NCI-H510A (cell line): ENCODE measurements at places on chromosomes 6 and 20.

- no peak for DNase-seq
Measured at GRCh38 chr6:119541132-119541905, 191.8 kb upstream of the MAN1A1 start.

GRCh38 chr6:115838763-115839401 lies 221.8 kb downstream of the FRK start:
- no peak for DNase-seq

- DNase-seq: no peak
Measured at GRCh38 chr6:160093061-160093460, 28.6 kb upstream of the SLC22A1 start.

DNA sequence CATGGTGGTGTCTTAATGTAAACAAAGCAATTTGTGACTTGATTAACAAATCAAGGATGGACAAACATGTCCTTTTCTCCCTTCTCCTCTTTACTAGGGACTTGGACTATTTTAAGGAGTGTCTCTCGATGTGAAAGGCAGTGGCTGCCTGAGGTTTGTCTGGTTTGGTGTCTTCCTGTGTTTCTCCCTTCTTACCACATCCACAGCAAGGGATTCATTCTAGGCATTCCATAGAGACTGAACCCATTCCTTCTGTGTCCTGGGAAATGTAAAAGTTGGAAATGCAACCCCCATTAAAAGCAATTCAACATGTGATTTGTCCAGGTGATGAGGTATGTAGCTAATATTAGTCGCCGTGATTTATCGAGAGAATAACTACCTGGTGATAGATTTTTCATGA lies 15.9 kb downstream of the NRN1 start:
- no peak for DNase-seq

GRCh38 chr20:63273635-63274380 lies 1.2 kb downstream of the ARFGAP1 start:
- no peak for DNase-seq

DNA sequence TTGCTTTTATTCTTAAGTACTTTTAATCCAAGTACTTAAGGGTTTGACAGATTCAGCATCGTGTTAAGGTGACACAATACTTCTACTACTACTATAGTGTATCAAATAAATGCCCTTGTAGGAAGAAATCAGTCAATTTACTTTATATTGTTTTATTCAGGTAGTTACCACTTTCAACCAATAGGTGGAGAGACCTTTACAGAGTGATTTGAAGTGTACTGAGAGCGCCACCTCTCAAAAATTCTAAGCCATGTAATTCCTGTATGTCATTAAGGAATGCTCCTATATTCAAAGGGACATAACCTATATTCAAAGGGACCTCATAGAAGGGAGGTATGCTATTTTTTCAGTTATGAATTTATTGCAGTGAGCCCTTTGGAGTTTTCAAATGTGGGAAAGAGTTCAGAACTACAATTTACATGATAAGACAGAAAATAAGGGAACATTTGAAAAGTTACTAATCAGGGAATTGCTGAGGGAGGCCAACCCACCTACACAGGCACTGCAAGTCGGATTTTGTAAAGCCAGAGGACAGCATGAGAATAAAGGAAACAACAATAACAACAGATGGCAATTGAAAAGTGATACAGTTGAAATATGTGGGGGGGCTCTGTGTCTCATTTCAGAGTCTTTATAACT lies 955.6 kb downstream of the TBC1D32 start:
- peak; percentile 5 for DNase-seq

- DNase-seq: no peak
Measured at GRCh38 chr6:158257781-158258180, 54.5 kb upstream of the TULP4 start.

DNA sequence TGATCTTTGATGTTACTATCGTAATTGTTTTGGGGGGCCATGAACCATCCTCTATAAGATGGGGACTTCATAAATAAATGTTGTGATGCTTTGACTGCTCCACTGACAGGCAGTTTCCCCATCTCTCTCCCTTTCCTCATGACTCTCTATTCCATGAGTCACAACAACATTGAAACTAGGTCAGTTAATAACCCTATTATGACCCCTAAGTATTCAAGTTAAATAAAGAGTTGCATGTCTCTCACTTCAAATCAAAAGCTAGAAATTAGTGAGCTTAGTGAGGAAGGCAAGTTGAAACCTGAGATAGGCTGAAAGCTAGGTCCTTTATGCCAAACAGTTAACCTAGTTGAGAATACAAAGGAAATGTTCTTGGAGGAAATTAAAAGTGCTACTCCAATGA lies 491.0 kb downstream of the HAO1 start:
- no peak for DNase-seq

DNA sequence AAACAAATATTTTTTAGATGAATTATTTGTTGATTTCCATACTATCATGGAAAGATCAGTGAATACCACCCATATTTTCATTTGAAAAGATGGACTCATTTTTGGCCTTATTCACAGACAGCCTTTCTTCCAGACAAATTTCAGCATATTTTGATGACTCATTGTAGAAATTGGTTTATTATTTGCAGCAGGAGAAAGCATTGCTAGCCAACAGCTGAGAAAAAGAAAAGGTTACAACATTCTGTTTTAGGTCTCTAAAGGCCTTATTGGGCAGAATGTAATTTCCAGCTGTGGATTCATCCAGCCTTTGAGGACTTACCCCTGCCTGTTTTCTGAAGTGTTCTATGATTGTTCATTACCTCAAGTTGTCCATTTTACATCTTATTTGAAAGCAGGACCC lies 201.9 kb downstream of the PLCB4 start:
- DNase-seq: no peak

- no peak for DNase-seq
Measured at GRCh38 chr6:154276810-154277628, 79.6 kb downstream of the IPCEF1 start.

DNA sequence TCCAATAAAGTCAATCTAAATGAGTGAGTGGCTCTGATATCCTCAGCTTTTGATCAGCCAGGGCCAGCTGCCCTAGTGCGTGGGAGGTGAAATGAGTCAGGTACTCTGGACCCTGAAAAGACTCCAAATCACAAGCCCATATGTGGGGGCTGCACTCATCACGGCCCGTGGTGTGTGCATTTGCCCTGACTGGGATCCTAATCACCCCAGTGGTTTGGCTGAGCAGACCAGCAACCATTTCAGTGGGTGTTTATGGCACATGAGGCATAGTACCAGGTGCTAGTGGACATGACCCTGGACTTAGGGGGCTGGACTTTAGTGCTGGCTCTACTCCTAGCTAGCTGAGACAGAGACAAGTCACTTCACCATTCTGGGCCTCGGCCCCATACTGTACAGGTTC lies 39.4 kb downstream of the SCML4 start:
- DNase-seq: no peak

DNA sequence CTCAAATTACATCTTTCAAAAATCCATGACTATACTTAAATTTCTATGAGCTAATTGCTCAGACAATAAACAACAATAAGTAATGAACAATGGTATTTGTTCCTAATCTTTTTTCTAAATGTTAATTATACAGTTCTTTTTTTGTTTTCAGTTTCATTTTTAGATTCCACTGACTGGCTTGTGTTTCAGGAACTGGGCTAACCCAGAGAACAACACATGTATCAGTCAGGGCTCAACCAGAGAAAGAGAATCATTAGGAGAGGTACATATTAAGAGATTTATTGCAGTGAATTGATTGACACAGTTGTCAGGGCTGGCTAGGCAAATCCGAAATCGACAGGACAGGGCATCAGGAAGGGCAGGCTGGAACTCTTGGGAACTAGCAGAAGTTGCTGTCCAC lies 182.8 kb downstream of the GRM1 start:
- no peak for DNase-seq

DNA sequence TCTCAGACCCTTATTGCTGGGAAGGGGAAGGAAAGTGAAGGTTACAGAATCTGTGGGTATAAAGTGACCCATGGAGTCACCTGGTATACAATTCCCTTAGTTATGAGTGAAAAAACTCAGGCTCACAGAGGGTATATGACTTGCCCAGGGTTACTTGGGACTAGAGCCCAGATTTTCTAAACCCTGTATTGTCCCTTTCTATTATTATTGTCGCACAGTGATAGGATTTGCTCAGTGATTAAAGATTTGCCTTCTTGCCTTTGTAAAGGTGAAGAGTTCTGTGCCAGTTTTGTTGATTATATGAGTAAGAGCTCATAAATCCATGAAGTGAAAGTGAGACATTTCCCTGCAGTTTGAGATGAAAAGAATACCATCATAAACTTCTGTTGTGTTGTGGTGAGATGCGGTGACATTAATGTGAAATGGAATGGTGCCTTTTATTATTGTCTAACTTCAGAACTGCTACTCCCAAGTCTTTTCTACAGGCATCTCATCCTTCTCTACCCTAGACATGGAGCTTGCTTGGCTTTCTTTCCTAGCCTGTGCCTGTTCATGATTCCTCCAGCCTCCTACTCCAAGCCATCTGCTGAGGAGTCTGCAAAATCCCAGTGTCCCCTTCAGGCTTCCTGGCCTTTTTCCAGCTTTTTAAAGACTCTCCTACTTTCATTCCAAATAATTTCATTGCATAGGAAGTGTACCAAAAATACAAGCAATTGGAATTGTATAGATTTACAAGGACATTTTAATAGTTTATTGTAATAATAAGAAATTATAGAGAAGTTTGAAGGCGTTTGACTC lies 33.5 kb upstream of the ADIG start:
- DNase-seq: no peak

GRCh38 chr6:135270676-135271536 lies 89.8 kb downstream of the MYB start:
- DNase-seq: peak; percentile 28

DNA sequence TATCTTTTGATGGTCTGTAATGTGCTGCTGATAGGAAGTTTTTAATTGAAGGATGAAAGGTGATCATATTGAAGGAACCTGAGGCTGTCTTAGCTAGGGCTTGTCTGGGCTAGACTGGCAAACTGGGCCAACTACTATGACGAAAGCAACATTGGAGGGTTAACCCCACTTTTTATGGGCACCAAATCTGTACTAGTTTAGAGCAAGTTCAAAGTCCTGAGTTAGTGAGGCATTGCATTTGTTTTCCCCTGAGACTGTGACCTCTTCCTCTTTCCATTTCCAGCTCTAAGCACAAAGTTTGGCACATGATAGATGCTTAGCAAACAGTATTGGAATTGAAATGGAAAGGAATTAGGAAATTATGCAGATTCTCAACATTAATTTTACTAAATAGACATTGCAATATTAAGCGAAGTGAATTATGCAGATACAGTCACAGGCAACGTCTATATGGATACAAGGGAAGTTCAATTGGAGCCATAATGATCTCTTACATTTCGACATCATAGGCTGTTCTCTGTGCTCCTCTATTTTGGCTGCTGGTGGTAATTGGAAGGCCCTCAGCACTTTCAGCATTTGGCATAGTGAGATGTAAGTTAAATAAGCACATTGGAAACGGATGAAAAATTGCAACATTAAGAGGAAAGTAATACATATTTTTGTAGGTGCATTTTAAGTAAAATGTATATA lies 22.2 kb downstream of the CEP57L1 start:
- no peak for DNase-seq

DNA sequence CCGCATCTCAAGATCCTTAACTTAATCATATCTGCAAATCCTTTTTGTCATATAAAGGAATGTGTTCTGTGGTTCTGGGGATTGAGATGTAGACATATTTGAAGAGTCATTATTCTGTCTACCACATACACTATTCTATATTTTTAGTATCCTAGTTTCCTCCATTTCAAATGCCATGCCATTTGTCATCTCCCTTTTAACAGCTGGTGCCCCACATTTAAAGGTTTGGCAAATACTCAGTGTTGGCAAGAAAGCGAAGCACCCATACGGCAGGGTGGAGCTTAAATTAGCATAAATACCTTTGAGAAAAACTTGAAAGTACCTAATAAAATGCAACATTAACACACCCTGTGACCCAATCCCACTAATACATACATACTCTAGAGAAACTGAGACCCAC lies 31.7 kb downstream of the PAK5 start:
- no peak for DNase-seq

DNA sequence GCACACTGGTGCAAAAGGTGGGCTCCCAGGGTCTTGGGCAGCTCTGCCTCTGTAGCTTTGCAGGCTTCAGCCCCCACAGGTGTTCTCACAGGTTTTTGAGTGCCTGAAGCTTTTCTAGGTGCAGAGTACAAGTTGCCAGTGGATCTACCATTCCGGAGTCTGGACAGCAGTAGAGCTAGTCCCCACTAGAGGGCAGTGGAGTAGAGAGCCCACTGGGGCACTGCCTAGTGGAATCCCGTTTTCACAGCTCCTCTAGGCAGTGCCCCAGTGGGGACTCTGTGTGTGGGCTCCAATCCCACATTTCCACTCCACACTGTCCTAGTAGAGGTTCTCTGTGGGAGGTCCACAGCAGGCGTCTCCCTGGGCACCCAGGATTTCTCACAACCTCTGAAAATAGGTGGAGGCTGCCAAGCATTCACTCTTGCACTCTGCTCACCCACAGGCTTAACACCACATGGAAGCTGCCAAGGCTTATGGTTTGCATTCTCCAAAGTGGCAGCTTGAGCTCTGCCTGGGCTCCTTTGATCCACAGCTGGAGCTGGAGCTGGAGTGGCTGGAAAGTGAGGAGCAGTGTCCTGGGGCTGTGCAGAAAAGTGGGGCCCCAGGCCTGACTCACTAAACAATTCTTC lies 86.3 kb upstream of the PROKR2 start:
- DNase-seq: no peak

- DNase-seq: no peak
Measured at GRCh38 chr20:62787321-62787720, 9.0 kb upstream of the MRGBP start.

- no peak for DNase-seq
Measured at GRCh38 chr6:100307561-100307960, 157.2 kb downstream of the SIM1 start.

DNA sequence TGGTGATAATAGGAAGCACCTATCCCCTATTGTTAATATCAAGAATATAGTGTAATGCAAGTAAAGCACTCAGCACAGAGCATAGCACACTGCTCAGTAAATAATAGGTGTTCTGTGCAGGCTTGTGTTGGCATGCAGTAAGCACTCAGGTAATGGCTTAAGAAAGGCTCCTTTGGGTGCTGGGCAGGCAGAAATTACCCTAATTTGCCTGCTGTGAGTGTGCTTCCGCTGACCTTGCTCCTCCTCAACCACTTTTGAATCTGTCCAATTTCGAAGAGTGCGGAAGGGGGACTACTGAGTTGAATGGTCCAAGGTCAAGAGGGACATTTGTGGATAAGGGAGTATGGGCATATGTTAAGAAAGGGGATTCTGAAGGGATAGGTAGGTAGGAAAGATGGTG lies 15.4 kb downstream of the SRSF3 start:
- DNase-seq: no peak

DNA sequence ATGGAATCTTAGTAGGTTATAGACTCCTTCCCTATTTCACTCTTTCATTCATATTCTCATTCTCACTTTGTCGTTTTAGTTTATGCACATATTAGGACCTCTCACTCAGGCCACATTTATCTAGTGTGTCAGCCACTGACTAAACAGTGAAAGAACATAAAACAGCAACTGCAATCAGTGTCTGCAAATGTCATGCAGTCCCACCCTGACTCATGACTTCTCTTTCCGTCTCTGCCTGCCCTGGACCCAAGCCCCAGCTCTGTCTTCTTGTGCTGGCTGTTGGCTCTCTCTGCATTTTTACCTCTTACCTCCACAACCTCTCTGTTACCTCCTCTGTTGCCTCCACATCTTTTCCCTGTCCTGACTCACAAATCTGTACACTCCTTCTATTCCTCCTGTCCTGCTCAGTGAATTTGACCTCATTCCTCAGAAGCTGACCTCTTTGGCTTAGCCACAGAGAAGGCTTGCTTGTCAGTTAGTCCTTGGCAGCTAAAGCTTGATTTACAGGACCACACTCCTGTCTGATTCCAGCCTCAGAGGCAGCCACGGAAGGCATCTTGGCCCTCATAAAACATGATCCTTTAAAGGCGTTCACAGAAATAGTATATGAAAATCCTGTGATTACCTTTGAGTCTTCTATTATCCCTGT lies 247.6 kb downstream of the PKHD1 start:
- DNase-seq: no peak
